NCI-H774 (cell line): ENCODE measurements at places on chromosomes 5 and 9.
A peak's percentile ranks its signal among the peaks of the same experiment; 100 is the strongest.

DNA sequence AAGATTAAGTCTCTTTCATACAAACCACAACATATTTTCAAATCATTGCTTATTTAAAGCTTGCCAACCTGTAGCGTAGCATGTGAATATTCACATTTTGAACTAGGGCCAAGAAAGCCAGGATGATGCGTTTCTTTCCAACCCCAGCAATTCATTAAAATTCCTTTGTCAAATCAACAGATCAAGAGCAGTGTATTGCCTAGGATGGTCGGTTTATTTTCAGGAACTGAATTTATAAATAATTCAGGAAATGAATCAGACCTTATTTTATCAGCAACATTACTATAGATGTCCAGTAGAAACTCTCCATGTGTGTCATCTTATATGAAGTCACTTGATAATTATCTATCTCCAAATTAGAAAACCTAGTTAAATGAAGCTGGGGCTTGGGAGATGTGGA, 13.2 kb upstream of the AUH start:
- no peak for DNase-seq

- DNase-seq: no peak
These were observed 119.4 kb upstream of the ACO1 start for GRCh38 chr9:32265037-32265436.

DNA sequence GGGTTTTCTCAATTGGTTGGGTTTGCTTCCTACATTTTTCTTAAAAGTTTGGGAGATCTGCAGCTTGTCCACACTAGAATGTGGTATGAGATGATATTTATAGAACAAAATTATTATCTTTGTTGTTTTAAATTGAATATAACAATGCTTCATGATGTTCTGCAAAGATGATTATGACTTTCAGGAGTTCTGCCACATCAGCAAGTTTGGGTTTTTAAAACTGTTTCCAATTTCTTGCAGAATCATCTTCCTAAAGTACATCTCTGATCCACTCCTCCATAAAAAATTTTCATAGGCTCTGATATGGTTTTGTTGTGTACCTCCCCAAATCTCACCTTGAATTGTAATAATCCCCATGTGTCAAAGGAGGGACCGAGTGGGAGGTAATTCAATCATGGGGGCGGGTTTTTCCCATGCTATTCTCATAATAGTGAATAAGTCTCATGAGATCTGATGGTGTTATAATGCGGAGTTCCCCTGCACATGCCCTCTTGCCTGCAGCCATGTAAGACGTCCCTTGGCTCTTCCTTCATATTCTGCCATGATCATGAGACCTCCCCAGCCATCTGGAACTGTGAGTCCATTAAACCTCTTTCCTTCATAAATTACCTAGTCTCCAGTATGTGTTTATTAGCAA, 119.1 kb upstream of the PTGER4 start:
- no peak for DNase-seq

- DNase-seq: no peak
These were observed 158.1 kb upstream of the IER5L start for GRCh38 chr9:129336130-129336528.

- no peak for DNase-seq
These were observed 155.9 kb upstream of the ATP10B start for GRCh38 chr5:161007879-161008278.

- DNase-seq: peak; percentile 59
These were observed 23.3 kb downstream of the TNFSF8 start for GRCh38 chr9:114906922-114907571.

GRCh38 chr5:100186181-100186580, 349.0 kb upstream of the FAM174A start:
- DNase-seq: no peak

GRCh38 chr9:37405350-37405749, 17.1 kb upstream of the GRHPR start:
- no peak for DNase-seq

DNA sequence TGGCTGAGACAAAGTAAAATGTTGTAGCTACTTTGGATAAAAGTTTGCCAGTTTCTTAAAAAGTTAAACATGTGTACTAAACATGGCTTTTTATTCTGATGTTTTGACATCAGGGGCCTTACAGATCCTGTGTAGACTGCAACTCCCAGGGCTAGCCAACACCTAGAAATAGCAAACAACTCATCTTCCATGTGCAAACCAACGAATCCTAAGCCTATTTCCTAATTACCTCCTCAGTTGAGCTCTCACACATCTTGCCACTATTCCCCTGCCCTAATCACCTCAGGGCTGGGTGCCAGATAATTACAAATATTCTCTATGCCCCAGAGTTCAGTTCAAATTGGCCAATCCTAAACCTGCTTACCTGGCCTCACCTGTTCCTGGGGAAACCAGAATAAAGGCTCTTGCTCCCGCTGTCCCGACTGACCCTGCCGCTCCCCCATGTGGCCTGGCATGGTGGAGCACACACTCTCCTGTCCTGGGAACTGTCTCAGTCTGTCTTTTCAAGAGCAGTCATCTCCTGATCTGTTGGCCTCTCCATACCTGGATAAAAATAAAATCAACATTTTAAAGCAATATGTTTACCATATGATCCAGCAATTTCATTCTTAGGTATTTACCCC, 37.1 kb upstream of the FAM169A start:
- DNase-seq: peak; percentile 26

GRCh38 chr5:170338933-170339779, 41.6 kb upstream of the LCP2 start:
- DNase-seq: no peak

GRCh38 chr5:92945605-92946097, 635.4 kb downstream of the NR2F1-AS1 start:
- DNase-seq: no peak

DNA sequence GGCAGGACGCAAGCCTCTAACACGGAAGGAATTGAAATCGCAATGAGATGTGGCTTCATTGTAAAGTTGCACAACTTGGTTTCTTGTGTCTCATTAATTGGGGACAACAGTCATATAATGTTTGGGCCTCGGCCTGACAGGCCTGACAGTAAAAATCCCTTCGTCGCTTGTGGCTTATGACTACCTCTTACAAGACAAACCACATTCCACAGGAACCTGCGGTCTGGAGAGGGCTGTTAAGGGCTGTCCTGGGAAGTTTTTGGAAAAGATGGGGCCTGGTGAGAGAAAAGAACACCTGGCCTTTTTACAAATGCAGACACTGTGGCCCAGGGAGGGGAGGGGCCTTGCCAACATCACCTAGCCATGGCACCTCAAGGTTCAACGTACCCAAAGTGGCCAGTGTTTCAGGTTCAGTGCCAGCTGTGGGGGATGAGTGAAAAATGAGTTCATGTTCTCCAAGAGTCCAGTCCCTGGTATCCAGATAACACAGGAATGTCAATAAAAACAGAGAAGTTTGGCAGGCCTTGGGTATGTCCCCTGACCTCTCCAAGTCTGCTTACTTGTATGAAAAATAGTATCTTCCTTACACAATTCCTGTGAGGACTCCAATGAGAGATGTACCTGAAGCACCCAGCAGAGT, 22.2 kb downstream of the SHB start:
- DNase-seq: no peak

DNA sequence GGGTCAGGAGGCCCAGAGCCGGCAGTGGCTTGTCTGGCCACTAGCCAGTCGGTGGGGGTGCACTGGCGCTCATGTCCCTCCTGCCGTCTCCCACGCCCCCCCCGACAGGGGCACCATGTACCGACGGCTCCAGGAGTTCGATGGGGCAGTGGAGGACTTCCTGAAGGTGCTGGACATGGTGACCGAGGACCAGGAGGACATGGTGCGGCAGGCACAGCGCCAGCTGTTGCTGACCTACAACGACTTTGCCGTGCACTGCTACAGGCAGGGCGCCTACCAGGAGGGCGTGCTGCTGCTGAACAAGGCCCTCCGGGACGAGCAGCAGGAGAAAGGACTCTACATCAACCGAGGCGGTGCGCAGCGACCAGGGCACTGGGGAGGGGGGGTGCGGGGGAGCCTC, 8.1 kb downstream of the TTC16 start:
- DNase-seq: peak; percentile 35

DNA sequence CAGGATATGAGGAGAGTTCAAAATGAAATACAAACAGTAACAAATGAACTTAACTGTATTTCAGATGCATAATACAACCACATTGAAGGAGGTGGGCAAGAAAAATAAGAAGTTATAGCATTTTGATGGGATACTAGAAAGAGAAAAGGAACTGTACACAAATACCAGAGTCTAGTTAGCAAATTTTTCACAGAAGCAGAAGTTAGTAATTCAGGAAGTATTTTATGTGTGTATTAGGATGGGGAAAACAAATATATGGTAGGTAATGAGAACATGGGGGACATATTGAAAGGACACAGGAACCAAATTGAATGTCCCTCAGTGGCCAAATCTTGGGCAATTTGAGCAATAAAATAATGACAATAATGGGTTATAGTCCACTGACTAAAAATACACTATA, 18.4 kb downstream of the GM2A start:
- no peak for DNase-seq

DNA sequence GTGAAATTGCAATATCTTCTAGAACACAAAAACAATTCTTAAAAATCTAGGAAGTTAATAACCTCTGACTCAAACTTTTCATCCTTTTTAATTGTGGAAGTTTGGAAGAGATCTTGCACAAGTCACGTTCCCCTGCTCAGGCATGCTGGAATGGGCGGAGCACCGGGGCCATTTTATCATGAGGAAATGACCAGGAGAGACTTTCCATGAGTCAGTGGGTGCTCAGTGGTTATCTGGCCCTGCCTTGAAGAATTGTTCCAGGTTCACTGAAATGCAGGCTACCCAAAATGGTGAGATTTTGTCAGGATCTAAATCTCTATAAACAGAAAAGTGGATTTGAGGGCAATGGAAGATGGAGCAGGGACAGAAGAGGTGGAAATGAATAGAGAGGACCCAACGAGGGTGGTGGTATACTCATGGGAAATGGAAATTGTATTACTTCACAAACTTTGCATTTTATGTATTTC, 61.2 kb downstream of the FYB1 start:
- DNase-seq: no peak

DNA sequence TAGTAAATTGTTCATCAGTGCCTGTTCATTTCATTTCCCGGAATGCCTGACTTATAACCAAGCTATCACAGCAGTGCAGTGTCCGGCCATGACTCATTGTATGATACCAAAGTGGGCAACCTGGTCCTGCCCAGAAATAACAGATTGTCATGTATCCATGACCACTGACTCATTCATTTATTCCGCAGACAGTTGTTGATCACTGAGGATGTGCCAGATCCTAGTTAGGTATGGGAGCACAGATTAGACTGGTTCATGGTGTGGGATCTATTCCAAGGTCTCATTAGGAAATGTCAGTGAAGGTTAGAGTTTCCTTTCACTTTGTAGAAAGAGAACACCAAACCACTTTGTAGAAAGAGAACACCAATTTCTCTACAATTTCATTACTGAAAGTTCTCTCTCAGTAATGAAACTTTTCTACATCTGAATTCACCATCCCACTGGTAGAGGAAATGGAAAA, 8.7 kb downstream of the NREP start:
- DNase-seq: no peak

DNA sequence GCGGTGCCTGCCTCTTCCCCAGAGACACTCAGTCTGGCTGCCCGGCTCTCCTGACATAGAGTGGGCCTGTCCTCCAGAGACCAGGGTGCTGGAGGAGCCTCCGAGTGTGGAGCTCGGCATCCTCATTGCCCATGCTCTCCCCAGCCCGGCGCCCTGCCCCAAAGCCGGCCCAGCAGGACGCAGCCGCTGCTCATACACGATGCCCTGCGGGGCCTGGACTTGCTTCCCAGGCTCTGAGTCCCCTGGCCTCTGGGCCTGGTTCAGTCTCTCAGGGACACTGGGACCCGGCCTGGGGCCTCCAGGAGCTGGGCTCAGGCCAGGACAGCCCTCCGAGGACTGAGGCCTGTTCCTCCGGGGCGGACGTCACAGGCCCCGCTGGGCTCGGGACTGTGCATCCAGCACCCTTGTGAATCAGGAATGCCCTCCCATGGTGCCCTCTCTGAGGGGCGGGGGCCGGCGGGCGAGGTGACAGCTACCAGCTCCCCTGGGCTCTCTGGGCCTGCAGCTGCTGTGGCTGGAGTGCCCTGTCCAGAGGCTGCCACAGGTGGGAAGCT, 23.2 kb downstream of the TPPP start:
- no peak for DNase-seq

GRCh38 chr5:36435516-36435915, 133.8 kb upstream of the RANBP3L start:
- DNase-seq: no peak

GRCh38 chr5:170275376-170275994, 22.1 kb downstream of the LCP2 start:
- no peak for DNase-seq

GRCh38 chr5:132483661-132484390, 6.7 kb downstream of the IRF1 start:
- no peak for DNase-seq

DNA sequence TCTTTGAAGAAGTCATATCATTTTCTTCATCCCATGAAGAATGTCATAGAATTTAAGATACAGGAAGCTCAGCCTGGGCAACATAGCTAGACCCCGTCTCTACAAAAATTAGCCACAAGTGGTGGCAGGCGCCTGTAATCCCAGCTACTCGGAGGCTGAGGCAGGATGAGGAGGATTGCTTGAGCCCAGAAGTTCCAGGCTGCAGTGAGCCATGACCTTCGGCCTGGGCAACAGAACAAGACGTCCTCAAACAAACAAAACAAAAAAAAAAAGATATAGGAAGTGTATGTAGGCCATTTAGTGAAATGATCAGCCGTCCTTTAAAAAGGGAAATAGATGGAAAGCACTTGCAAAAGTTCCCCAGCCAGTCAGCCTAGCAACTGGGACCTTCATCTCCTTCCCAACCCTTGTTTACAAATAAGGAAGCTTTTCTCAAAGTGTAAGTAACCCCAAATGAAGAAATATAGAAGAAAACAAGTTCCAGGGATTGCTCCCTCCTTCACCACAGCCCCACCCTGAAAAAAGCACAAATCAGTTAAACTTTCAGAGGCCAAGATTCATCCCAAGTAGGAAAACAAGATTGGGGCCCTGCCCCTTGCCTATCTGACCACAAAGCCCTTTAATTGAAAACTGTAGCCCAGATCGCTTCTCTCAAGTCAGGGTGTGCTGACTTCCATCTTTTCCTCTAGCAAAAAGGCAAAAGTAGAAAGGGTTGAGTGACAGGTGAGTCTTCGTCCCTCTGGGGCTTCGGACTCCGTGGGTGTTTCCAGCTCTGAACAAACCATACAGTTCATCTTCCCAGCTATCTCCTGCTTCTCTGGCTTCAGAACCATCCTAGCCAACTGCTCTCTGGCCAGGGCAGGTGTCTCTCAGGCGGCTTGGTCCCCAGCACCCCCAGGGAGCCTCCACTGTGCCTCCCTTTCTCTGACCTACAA, 1.2 kb downstream of the SLC31A2 start:
- DNase-seq: no peak
